ENCODE measurements at places on chromosomes 2 and 18. TPM values are rescaled to one million over a fixed set of nuclear protein-coding genes. Genes with fewer than 3 reads are reported as not detected.

Gene ERCC3
- 52.0 TPM for polyA plus RNA-seq

Gene FEV
- polyA plus RNA-seq = not detected

Gene PLEK
- not detected for polyA plus RNA-seq

Gene DSG3
- not detected for polyA plus RNA-seq

Gene LIPG
- 0.13 TPM for polyA plus RNA-seq

Gene B3GNT7
- 0.07 TPM for polyA plus RNA-seq

DNA sequence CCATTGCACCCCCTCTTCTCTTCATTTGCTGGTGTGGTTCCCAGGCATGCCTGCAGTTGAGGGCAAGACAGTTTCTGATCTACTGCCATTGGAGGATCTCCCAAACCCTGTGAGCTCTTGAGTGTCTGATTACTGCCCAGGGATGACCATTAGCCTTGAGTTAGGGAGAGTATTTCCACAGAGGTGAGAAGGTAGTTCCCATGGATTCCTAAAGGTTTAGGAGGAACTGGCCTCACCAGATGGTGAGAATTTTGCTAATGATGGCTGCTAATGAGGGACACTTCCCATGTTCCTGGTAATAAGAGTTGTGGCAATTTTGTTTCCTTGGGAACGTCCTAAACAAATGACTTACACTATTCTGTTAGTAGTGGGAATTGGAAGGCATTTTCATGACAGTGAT is 42.5 kb downstream of the PTPRM start:
- no peaks in the 10 kb centered on the region for H3K36me3 ChIP-seq
- no peak overlapping the region for H3K27ac ChIP-seq
- no peaks in the 10 kb centered on the region for H3K27me3 ChIP-seq

- no peak overlapping the region for H3K27ac ChIP-seq
- H3K4me3 ChIP-seq = no peak overlapping the region
- no peaks in the 10 kb centered on the region for H3K36me3 ChIP-seq
- DNase-seq = no peak
- H3K4me1 ChIP-seq = no peaks in the 10 kb centered on the region
These were observed 293.9 kb upstream of the ERBB4 start for GRCh38 chr2:212832211-212833195.

GRCh38 chr2:76268484-76268883 is 557.8 kb upstream of the GCFC2 start:
- H3K27me3 ChIP-seq = no peaks in the 10 kb centered on the region
- H3K27ac ChIP-seq = no peak overlapping the region

DNA sequence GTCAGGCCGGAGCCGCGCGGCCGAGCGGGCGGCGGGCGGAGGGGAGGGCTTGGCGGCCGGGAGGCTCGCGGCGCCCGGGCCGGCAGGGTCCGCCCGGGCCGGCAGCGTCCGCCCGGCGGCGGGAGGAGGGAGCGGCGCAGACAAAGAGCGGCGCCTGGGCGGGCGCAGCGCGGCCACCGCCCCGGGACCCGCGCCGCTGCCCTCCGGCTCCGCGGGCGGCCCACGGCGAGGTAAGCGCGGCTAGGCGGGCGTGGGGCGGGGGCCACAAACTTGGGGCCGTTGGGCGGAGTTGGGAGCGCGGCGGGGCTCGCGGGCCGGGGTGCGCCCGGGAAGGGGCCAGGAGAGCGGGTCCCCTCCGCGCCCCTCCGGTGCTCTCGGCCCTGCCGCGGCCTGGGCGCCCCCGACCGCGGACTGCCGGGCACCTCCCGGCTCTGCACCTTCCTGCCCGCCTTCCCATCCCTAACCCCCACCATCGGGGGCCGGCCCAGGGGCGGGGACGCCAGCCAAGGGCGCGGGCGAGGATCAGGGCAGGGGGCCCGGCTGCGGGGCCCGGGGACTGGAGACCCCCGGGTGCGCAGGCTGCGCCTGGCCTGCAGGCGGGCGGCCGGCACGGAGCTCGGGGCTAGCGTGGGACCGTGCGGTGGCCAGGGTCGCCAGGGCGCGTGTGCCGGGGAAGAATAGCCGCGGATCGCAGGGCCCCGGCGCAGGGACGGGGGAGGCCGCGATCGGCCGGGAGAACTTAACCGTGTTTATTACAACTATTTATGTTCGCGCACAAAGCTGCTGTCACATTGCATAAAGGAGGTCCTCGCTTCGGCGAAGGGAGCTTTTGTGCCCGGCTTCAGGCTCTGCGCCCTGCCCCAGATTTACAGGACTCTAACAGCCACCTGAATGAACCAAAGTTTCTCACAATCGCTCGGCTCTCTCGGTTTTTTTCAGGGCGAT is at the start of gene NCK2:
NCK2 (plus strand) TSS at position 4 of the 945 bp plus-strand sequence. CDS start 110,152 bp downstream, outside the sequence.
- H3K27ac ChIP-seq = peak within 1 kb of the TSS; percentile 59
- DNase-seq = peak; percentile 29
- peaks cover 6% of the 10 kb centered on the region for H3K4me1 ChIP-seq
- H3K36me3 ChIP-seq = no peaks in the 10 kb centered on the region

DNA sequence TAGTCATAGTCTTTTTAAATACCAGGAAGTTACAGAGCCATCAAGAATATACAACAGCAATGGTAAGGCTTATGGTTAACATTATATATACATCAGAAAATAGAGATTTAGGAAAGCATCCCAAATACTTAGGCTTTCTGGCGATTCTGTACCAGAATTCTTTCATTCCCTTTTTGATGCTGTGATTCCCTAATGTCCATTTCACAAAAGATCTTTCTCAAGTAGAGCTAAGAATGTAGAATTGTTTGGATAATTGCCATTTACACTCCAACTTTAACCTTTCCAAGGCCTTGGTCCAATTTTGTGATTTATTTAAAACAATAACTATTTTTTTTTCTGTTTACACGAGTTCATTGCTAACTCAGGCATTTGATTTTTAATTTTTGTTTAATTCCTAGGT is 422.2 kb downstream of the MTX2 start:
- H3K4me3 ChIP-seq = no peak overlapping the region
- H3K4me1 ChIP-seq = no peaks in the 10 kb centered on the region
- no peak for DNase-seq
- H3K27ac ChIP-seq = no peak overlapping the region

GRCh38 chr2:39033980-39034379 is 86.9 kb downstream of the SOS1 start:
- no peak overlapping the region for H3K27ac ChIP-seq
- H3K4me1 ChIP-seq = peaks cover 6% of the 10 kb centered on the region
- DNase-seq = peak; percentile 85
- H3K36me3 ChIP-seq = peaks cover 12% of the 10 kb centered on the region
- H3K4me3 ChIP-seq = no peak overlapping the region

DNA sequence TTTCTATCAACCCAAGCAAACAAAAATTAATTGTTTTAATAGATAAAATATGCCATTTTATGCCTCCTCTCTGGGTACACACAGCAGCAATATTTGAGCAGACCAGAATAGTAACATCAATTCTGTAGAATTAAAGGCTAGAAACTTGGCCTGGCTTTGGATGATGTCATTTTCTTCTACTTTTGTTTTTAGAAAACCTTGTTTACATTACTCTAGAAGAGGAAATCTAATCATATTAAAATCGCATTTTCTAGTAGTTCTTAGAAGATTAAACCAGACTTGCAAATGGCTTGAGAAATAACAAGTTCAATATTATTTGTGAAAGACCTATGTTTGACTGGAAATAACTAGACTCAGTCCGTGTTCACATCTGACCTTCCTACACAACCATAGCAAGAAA is 102.3 kb upstream of the RFX8 start:
- DNase-seq = peak; percentile 46
- H3K4me3 ChIP-seq = no peak overlapping the region
- H3K27ac ChIP-seq = no peak overlapping the region
- H3K4me1 ChIP-seq = no peaks in the 10 kb centered on the region

DNA sequence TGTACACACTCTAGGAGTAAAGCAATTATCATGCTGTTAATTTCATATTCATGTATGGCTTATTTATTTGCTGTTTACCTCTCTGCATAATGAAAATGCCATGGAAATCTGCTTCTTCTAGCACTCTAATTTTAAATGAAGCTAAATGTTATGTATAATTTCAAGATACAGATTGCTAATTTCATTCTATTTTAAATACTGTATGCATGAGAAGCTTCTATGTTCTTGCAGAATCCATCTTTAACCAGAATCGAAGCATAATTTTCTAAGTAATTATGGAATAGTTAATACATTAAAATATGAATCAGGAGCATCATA is 127.2 kb downstream of the UBE2E3 start:
- no peaks in the 10 kb centered on the region for H3K27me3 ChIP-seq
- peaks cover 5% of the 10 kb centered on the region for H3K4me1 ChIP-seq
- H3K27ac ChIP-seq = no peak overlapping the region
- H3K36me3 ChIP-seq = no peaks in the 10 kb centered on the region
- DNase-seq = no peak
- no peak overlapping the region for H3K4me3 ChIP-seq

DNA sequence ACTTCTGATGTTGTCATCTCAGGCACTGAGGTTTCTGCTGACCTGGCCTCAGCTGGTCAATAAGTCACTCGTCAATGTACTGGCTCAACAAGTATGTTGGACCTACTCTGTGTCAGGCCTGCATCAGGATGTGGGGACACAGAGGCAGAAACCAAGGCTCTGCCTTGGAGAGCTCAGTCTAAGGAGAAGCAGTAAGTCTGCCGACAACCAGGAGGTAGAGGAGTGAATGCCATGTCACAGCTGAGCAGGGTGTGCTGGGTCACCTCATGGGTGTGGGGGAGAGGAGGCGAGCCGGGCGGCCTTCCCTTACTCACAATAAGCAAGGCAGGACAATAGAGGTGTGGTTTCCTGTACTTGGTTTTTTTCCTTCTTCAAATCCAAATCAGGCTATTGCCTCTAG is 75.8 kb downstream of the COLEC12 start:
- H3K27me3 ChIP-seq = no peaks in the 10 kb centered on the region
- no peak for DNase-seq
- H3K36me3 ChIP-seq = no peaks in the 10 kb centered on the region
- peaks cover 10% of the 10 kb centered on the region for H3K4me1 ChIP-seq
- no peak overlapping the region for H3K27ac ChIP-seq
- no peak overlapping the region for H3K4me3 ChIP-seq

DNA sequence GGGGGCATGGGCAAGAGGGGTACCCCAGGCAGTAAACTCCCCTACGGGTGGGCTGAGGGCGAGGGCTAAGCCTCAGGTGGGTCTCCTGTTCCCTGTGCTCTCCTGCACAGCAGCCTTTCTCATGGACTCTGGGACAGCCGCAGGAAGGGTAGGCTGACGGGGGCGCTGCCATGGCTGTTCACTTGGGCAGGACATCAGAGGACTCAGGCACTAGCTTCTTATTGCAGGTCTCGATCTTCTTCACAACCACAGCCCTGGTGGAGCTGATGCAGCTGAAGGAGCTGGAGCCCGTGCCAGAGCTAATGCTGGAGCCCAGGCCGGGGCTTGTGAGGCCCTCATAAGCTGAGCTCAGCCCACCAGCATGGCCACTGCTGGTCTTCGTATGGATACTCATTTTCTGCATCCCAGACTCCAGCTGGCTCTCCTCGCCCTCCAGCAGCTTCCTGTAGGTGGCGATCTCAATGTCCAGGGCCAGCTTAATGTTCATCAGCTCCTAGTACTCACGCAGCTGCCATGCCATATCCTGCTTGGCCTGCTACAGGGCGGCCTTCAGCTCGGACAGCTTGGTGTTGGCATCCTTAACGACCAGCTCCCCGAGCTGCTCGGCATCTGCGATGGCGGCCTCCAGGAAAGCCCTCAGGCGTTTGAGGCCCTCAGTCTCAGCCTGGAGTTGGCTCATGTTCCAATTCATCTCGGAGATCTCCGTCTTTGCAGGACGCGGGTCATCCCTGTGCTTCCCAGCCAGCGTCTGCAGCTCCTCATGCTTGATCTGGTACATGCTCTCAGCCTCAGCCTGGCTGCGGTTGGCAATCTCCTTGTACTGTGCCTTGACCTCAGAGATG is 359.8 kb upstream of the SETBP1 start:
- H3K27me3 ChIP-seq = no peaks in the 10 kb centered on the region
- no peak for DNase-seq

GRCh38 chr18:21262244-21262643 is 20.2 kb downstream of the GREB1L start:
- H3K4me1 ChIP-seq = no peaks in the 10 kb centered on the region
- no peak for DNase-seq
- no peaks in the 10 kb centered on the region for H3K36me3 ChIP-seq
- H3K27me3 ChIP-seq = peaks cover 6% of the 10 kb centered on the region

DNA sequence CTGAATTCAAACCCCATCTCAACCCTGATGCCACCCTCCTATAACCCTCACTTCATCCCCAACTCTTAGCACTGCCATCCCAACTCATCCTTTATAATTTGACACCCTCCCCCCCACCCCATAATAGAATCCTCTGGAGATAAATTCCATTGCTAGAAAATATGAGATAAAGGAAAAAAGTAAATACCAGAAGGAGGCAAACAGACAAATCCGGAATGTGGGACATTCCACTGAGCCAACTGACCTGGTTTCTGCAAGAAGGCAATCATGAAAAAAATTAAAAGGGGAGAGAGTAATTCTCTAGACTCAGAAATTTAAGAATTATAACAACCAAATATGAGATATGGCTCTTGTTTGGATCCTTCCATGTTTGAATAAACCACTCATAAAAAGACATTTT is 132.4 kb downstream of the CYP26B1 start:
- H3K4me3 ChIP-seq = no peak overlapping the region
- H3K27me3 ChIP-seq = peaks cover 4% of the 10 kb centered on the region
- H3K36me3 ChIP-seq = no peaks in the 10 kb centered on the region
- DNase-seq = no peak
- no peak overlapping the region for H3K27ac ChIP-seq
- no peaks in the 10 kb centered on the region for H3K4me1 ChIP-seq

GRCh38 chr2:172307800-172308199 is 119.6 kb upstream of the ITGA6 start:
- H3K27me3 ChIP-seq = no peaks in the 10 kb centered on the region
- no peak for DNase-seq
- H3K36me3 ChIP-seq = no peaks in the 10 kb centered on the region
- H3K4me3 ChIP-seq = no peak overlapping the region
- no peak overlapping the region for H3K27ac ChIP-seq

DNA sequence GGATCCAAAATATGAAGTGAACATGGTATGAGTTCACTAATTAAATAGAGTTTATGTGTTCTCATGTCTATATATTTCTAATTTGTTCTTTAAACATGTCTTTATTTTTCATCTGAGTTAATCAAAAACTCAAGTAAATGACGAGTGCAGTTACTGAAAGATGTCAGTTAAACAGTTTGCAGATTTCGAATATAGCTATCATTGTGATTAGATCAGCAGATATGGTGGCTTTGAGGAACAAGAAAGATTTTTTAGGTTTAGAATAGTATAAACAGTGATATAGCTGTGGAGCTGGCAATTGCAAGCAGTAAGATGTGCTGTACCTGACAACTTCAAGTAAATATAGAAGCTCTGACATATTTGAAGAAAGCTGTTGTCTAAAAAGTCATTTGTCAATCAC is 49.7 kb downstream of the TANK start:
- H3K4me3 ChIP-seq = no peak overlapping the region
- H3K36me3 ChIP-seq = peaks cover 5% of the 10 kb centered on the region
- H3K4me1 ChIP-seq = 0 out of 2 replicates have a peak, but pooled peaks cover 2% of the 10 kb centered on the region

All from IMR-90 (cell line).